Activated CD4-positive, alpha-beta T cell treated with anti-CD3 and anti-CD28 coated beads, Interleukin-2, amount 50 U/mL, for 24 hours (primary cell): ENCODE measurements at places on chromosomes 12 and 14.

DNA sequence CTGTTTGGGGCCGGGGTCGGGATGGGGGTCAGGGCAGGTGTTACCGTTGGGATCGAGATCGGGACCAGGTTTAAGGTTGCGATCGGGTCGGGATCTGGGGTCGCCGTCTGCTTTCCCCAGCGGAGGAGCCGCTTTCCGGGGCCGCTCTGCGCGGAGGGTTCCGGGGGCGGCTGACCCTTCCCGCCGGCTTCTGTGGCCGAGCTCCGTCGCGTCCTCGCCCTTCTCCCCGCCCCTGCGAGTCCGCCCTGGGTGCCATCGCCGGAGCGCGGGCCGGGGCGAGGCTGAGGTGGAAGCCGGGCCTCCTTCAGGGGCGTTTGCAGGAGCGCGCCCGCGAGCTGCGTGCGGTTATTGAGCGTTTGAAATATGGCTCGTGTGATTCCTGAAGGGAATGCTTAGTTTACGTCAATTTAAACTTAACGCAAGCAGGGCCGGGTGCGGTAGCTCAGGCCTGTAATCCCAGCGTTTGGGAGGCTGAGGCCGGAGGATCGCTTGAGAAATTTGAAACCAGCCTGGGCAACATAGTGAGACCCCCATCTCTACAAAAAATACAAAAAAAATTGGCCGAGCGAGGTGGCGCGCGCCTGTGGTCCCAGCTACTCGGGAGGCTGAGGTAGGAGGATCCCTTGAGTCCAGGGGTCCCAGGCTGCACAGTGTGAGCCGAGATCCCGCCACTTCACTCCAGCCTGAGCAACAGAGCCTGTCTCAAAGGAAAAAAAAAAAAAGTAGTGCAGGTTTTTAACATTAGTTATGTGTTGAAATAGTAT is 620 bp downstream of the PGAM5 start:
- DNase-seq: no peak

DNA sequence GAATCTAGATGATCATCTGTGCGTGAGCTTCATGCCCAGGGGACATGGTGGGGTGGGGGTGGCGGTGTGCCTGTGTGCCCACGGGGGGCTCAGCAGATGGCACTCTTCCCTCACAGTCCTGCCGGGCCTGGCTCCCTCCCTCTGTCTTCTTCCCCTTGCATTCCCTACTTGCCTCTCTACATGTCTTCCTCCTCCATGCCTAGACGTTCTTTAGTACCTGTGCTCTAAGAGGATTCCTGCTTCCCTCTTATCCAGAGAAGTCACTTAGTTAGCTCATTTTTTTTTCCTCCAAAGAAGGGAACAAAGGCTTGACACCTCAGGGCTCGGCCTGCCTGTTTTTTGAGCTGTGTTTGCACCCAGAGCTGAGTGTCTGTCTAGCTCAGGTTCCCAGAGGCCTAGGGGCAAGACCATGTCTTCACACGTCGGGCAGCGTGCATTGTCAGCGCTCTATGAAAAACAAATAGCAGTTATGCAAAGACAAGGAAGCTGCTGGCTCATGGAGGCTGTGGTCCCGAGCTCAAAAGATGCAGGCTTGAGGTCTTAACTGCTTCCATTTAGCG is 48.8 kb downstream of the NINJ2 start:
- DNase-seq: no peak

- no peak for DNase-seq
Observed at GRCh38 chr14:81946375-81946774, 412.7 kb upstream of the SEL1L start.

DNA sequence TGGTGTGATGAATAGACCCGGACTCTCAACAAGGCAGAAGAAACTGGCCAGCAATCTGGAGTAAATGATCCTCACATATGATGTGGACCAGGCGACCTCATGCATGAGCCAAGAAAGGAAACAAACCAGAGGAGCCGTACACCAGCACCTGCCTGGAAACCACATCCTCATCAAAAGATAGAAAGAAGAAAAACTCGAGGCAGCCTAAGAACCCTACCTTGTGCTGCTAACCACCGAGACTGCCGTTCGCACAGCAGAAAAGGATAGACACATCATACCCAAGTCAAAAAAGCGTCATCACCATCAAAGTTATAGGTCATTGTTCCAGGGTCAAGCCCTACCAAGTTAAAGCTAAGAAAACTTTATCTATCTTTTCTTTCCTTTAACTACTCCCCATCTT is 66.7 kb downstream of the RESF1 start:
- DNase-seq: no peak

DNA sequence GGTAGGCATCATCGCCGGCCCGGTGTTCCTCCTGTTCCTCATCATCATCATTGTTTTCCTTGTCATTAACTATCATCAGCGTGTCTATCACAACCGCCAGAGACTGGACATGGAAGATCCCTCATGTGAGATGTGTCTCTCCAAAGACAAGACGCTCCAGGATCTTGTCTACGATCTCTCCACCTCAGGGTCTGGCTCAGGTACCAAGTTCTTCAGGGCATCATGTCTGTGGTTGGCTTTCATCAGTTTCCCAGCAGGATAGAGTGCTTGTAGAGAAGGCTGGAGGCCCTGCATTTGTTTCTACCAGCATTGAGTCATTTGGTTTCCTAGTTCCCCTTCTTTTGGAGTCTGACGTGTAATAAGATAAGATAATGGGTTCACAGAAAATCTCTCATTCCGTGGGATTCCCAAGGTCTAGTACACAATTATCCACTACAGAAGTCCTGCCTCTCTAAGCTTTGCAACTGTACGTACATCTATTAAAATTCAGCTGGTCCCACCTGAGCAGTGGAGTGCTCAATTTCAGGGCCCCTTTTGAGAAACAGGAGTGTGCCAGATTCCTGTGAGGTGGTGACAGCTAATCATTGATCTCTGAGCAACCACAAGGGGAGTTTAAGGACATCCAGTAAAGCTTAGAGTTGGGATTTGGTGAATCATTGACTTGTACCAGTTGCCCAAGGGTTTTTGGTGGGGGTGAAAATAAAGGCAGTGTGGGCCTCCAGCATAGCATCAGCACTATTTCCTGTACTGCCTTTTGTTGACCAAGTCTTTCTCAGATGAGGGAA is 25.1 kb downstream of the ACVR1B start:
- no peak for DNase-seq

DNA sequence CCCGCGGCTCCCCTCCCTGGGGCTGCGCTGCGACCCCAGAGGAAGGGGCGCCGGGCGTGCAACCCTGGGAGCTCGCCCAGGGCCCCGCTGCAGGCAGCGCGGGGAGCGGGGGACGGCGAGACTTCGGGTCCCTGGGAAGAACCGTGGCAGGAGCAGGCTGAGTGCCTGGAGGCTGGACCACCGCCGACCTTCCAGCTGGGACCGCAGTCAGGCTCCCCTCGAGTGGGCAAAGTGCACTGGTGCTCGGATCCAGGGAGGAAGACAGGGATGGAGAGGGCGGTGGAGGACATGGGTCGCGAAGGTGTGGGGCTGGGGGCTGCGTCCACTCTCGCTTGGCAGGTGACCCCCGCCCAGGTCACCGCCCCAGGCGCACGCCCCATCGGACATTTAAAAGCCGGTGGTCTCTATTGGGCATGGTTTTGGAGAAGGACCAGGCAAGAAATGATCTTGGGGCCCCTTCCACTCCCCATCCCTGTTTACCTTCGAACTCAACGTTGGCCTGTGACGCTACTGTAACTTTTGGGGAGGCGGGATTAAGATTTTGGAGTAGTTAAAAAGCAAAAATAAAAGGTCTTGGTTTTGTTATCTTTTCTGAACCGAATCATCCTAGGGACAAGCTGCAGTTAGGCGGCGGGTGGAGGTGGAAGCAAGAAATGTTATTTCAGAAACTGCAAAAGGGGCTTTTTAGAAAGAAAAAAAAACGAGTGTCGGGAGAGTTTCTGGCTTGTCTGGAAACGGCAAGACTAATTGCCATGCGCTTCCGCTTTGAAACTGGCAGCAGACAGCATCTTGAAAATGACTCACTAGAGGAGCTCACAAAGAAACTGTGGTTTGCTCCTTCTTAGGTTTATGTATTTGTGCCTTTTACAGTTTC is 1.0 kb downstream of the ELK3 start:
- peak; percentile 32 for DNase-seq

DNA sequence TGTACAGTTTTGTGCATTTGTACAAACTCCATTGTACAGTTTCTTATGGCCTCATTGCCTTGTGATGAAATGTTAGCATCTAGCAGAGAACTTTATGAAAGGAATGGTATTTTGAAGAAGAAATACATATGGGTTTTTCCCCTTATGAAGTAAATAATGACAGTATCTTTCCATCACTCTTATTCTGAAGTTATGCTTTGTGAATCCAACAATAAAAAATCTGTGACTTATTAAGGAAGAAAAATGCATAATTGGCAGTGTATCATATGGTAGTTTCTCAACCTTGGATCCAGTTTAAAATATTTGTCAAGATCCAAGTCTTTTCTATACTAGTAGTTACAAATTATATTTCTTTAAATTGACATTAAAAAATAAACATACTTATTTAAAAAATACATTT is 859.1 kb upstream of the FLRT2 start:
- no peak for DNase-seq
